ENCODE measurements at places on chromosomes 7 and 10.

- no peak for DNase-seq
Measured at GRCh38 chr7:87204933-87205332, 14.6 kb downstream of the TMEM243 start.

GRCh38 chr10:77565590-77566023, 72.0 kb downstream of the KCNMA1 start:
- DNase-seq = no peak

GRCh38 chr7:154647625-154648024, 355.3 kb downstream of the PAXIP1 start:
- DNase-seq = no peak

DNA sequence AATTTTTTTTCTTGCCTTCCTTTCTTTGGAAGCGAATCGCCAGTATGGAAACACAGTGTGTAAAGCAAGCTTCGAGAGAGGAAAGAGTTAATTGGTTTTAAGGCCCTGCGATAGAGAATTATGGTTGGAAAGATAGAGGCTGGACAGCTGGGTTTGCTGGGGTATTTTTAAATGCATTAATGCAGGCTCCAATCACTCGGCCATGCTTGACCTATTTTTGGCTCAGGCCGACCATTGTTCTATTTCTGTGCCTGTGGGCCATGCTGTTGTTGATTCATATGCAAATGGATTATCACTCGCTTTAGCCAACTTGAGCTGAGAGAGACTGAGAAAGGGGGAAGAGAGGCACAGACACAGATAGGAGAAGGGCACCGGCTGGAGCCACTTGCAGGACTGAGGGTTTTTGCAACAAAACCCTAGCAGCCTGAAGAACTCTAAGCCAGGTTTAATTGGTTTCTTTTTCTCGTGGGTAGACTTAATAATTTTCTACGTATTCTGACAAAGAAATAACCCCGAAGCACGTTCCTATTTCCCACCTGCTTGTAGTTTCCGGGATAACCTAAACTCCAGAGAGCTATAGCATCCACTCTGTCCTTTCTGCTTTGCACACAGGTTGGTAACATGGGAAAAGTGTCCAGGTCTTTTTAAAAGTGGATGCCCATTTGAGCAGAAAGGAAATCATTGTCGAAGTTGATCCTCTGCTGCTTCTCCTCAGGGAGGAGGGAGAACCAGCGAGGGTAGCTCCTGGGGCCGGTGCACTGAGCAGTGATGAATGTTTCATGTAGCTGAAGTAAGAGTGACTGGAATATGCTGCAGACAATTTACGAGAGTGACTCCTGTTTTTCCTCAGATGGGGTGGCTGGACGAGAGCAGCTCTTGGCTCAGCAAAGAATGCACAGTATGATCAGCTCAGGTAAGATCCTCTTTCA, at the start of gene HDAC9:
TSS of gene HDAC9 (plus strand) at position 338 of the 929 bp plus-strand sequence. CDS start at position 892, 554 bp downstream.
- no peak for DNase-seq

DNA sequence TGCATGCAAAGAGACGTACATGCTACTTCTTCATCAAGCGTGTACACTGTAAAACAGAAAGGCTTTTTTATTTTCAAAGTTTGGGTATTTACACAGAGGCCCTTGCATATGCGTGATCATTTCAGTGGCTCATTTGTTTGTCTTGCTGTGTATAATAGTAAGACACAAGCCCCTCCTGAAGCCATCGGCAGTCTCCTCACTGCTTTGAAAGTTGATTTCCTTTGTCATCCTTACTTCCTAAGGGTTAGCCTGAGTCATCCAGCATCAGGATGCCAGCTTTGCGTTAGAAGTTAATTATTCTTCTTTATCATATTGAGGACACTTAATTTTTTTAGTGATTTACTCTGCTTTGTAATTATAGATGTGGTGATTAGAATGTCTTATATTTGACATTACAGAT, 72.5 kb upstream of the CTBP2 start:
- no peak for DNase-seq

GRCh38 chr10:52979295-52979990, 206.9 kb upstream of the MBL2 start:
- DNase-seq = no peak

DNA sequence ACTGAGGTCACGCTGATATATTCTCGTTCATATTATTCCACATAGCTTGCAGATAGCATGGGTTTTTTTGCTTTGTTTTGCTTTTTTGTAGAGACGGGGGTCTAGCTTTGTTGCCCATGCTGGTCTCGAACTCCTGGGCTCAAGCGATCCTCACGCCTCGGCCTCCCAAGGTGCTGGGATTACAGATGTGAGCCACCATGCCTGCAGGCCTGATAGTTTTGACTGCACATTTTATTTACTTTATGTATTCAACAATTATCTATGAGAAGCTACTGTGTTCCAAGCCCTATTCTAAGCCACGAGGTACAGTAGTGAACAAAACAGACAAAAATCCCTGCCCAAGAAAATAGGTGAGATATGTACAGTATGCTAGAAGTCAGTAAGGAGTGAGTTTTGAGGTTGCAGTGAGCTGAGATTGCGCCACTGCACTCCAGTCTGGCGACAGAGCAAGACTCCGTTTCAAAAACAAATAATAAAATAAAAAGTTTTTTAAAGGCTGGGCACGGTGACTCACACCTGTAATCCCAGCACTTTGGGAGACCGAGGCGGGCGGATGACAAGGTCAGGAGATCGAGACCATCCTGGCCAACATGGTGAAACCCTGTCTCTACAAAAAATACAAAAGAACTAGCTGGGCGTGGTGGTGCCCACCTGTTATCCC, 1.3 kb upstream of the YWHAG start:
- DNase-seq = no peak

DNA sequence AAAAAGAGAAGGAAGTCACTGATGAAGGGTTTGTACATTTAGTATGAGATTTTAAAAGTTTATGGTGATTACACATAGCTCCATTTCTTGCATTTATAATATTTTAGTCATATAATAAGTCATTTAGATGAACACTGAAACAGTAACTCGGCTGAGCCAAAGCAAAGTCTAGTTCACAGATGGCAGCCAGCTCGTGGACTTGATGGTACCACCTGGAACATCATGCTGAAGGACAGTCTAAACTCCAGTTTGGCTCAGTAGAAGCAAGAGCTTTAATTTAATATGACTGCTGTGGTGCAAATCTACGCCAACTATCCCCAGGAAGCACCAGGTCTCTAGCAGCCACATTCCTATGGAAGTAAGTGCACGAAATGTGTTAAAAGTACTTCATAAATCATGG, 16.4 kb downstream of the SRI start:
- no peak for DNase-seq

DNA sequence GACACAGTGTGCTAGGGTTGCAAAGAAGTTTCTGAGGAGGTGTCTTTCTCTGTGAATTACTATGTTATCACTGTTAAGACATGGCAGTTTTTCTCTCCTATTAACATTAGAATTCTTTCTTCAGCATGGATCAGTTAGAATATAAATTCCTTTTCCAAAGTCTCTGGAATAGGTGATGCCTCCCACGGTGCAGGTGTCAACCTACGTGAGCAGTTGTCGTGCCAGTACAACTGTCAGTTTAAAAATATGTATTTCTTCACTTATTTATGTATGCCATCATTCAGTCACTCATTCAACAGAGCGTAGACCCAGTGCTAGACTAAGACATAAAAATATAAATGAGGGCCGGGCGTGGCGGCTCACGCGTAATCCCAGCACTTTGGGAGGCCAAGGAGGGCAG, 83.5 kb downstream of the TACC2 start:
- no peak for DNase-seq

DNA sequence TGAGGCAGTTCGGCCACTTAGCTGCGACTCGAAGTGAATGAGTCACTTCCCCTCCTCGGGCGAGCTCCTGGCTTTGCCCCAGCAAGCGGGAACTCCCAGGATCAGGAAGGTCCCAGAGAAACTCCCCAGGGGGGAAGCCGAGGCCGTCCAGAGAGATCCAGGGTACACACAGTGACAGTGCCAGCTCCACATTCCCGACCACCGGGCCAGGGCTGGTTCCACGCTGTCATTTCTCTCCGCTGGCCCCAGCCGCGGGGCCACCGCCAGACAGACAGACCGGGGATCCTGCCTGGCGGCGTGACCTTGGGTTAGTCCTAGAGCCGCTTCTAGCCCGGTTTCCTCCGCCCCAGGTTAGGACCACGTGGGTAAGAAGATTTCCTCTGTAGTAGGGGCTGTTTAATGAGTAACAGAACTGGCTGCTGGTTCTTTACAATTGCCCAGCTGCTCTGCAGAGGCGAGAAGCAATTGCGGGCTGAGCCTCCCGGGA, 463 bp upstream of the UPP1 start:
- DNase-seq = no peak

GRCh38 chr10:86360657-86361056, 5.9 kb downstream of the GRID1 start:
- no peak for DNase-seq
